ENCODE measurements at places on chromosomes 4 and X.

GRCh38 chr4:153832054-153832453, 43.2 kb upstream of the SFRP2 start:
- no peak for DNase-seq

- DNase-seq: no peak
These were observed 346.7 kb upstream of the PPARGC1A start for GRCh38 chr4:24236532-24236931.

DNA sequence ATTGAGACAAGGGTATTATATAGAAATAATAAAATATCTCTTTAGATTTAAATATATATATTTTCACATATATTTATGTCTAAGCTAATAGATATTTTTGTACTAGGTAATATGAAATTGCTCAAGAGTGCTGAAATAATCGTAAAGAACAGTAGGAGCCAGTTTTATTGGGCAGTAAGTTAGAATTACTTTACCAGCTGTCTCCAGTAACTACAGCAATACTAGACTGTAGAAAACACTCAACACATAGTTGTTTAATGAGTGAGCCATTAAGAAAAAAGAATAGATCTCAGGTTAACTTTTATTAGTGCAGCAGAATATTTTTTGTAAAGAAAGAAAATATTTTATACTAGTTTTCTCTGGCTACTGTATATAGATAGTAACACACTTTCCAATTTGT, 715.2 kb downstream of the TRIML1 start:
- no peak for DNase-seq

- no peak for DNase-seq
These were observed 4.8 kb downstream of the SAT1 start for GRCh38 chrX:23787745-23788118.

- DNase-seq: no peak
These were observed 4.2 kb upstream of the CFP start for GRCh38 chrX:47633689-47634590.
